Heart left ventricle (tissue), 16 donors: ENCODE measurements at places on chromosomes 6 and 20.

DNA sequence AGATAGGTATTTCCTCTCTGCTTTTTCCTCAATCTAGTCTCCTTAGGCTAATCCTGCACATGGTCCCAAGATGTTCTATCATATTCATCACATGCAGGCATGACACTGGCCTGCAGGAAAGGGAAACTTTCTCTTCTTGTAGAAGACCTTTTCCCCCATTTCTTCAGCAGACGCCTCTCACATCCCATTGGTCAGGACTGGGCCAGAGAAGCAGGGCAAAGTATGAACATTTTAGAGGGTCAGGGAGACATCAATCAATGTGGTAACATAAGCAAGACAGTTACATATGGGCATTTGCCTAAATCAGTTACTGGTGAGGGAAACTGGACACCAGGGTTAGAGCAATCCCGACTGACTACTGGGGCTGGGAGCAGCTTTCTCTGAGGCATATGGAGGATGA is 90.1 kb downstream of the CRYBG1 start:
- no peak for DNase-seq

DNA sequence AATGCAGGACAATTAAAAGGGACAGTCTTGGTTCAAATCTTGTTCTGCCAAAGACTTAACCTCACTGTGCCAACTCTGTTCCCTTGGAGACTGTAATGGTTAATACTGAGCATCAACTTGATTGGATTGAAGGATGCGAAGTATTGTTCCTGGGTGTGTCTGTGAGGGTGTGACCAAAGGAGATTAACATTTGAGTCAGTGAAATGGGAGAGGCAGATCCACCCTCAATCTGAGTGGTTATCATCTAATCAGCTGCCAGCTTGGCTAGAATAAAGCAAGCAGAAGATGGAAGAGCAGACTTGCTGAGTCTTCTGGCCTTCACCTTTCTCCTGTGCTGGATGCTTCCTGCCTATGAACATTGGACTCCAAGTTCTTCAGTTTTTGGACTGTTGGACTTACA is 474.4 kb downstream of the CD83 start:
- no peak for DNase-seq

DNA sequence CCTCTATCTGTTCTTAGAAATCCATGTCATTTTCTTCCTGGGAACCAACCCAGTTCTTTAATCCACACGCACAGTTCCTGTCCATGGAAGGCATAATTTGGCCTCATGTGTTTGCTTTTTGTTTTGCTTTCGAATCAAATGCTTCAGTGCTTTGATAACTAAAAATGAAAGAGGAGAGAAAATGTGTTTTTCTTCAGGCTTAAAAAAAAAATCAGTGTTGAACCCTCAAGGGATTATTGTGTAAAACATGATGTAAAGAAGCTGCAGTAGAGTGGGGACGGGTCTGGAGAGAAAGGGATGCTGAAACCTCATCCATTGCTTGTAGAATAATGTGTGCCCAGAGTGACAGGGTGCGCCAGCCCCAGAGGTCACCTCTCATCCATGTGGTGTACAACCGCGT is 197.5 kb upstream of the JARID2 start:
- DNase-seq = no peak

DNA sequence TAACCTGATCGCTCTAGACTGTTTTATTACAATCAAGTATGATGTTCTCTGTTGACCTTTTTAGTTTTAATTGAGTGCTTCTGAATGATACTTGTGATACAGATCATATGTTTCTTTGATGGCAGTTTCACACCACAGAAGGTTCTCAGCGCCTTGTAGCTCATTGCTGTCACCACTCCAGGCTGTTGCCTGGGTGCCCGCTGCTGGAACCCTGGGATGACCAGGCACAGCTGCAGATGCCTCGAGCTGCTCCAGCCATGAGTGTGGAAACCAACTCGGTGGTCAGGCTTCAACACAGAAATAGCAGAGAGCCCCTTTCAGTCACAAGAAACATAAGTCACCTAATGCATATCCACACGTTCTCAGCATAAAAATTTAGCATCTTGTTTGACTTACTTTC is 112.7 kb downstream of the RPP40 start:
- no peak for DNase-seq

DNA sequence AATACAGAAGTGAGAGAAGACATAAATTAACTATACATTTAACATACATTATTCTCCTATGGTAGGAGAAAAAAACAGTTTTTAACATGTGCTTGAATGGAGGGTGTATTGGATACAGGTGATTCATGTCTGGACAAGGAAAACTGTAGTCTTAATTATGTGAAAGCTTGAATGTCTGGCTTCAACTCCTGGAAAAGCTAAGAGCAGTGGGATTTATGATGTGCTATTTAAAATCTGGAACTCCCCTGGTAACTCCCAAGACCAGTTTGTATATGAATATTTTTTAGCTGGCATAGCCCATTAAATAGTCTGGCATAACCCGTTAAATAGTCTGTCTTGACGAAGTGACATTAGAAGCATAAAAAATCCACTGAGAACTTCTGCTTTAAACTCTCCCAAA is 410.0 kb upstream of the PTCHD4 start:
- no peak for DNase-seq

GRCh38 chr6:134406311-134406710 is 88.4 kb upstream of the SGK1 start:
- DNase-seq = no peak

DNA sequence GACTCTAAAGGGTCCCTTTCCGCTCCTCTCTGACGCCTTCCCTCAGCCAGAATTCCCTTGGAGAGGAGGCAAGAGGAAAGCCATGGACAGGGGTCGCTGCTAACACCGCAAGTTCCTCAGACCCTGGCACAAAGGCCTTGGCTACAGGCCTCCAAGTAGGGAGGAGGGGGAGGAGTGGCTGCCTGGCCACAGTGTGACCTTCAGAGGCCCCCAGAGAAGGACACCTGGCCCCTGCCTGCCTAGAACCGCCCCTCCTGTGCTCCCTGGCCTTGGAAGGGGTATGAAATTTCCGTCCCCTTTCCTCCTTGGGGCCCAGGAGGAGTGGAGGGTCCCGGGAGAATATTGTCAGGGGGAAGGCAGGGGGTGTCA is 2.7 kb downstream of the VEGFA start:
- DNase-seq = peak; percentile 72

DNA sequence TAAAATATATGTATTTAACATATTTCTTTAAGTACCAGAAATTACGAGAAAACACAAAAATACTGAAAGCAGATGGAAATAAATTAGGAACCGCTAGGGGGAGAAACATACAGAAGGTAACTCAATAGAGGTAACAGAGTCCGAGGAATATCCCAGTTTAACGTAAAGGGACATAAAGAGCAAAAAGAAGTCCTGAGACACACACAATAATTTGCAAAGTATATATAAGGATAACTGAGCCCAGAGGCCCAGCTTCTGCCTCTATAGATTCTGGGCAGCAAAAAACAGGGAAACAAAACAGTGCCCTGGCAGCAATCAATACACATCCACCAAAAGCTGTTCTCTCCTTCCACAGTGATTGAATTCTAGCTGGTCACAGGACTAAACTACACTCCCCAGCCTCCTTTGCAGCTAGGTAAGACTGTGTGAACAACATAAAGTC is 15.1 kb downstream of the TBC1D32 start:
- no peak for DNase-seq

- no peak for DNase-seq
Observed at GRCh38 chr6:47061309-47062300, 19.5 kb upstream of the ADGRF1 start.

- no peak for DNase-seq
Observed at GRCh38 chr6:134878136-134878535, 71.8 kb downstream of the ALDH8A1 start.

DNA sequence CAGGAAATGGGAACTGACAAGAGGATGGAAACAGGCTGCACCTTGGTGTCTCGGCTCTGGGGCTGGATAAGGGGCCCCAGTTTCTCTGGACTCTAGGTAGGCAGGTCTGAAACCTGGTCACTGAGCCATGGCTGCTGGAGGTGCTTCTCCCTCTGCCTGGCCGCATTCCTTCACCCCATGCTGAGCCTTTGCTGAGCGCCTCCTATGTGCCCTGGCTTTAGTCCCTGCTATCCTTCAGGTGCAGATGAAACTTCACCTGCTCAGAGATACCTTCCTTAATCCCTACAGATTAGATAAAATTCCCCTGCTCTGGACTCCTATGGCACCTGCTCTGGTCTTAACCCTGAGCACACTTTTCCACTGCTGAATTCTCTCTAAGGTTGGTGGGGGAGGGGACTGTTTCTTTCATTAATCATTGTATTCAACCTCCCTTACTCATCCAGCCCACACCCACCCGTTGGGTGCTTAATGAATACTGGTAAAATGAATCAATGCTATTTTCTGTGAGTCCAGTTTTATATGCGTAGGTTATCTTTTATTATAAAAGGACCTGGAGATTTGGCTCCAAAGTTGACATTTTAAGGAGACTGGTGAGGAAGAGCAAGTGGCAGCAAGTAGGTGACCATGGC is 19.3 kb downstream of the MYLK4 start:
- no peak for DNase-seq

- DNase-seq = no peak
Observed at GRCh38 chr6:33207552-33208090, 679 bp upstream of the RING1 start.

- DNase-seq = no peak
Observed at GRCh38 chr20:53935344-53936084, 134.9 kb downstream of the BCAS1 start.

DNA sequence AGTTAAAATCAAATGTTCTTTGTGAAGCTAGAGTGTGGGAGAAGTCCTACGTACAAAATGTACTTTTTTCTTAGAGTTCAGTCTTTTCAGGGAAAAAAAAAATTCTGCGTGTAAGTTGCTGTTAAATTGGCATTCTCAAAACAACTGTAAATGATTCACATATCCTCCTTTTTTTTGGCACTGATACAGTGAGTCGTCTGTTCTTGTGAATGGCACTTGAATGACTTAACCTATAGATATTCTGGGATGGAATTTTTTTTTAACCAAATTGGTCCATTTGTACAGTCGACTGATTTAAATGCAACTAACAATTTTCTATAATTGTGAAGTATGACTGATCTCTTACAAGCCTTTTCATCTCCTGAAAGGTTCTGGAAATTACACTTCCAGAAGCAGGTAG is 5.5 kb upstream of the JAG1 start:
- no peak for DNase-seq

- DNase-seq = no peak
Observed at GRCh38 chr6:15507746-15508145, 155.1 kb downstream of the DTNBP1 start.

GRCh38 chr6:158149641-158150040 is 18.4 kb downstream of the SERAC1 start:
- no peak for DNase-seq

- DNase-seq = no peak
Observed at GRCh38 chr6:138253731-138254130, 35.4 kb upstream of the PBOV1 start.

DNA sequence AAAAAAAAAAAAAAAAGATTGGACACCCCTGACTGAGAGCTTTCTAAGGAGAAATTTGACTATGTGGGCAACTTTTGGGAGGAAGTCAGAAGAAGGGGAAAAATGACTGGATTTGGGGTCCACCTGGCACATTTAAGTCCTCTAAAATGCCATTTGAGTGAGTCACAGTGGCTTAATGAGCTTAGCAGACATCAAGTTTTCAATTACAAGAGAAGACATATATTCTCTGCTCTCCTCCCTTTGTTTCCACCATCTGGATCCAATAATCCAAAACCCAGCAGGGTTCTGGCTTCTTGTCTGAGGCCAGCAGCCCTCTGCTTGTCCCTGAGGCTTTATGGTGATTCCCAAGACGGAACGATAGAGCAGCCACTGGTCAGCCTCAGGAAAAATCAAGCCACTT is 6.9 kb downstream of the PI3 start:
- DNase-seq = no peak

DNA sequence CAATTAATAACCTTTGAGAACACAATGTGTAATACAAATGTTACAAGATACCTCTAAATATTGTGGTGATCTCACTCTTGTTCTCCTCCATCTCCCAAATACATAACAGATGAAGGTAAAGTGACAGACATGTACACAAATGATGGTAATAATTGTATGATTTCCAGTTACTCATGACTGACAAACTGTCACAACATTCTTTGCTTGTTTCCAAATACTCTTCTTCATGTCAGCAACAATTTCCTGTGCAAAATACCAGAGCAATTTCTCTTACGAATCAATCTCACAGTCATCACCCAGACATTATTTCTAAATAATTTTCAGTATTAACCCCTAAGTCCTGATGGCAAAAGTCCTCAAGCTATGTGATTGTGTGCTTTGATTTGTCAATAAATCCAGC is 92.9 kb downstream of the RPS12 start:
- no peak for DNase-seq

GRCh38 chr6:47587493-47587892 is 109.9 kb downstream of the CD2AP start:
- no peak for DNase-seq

DNA sequence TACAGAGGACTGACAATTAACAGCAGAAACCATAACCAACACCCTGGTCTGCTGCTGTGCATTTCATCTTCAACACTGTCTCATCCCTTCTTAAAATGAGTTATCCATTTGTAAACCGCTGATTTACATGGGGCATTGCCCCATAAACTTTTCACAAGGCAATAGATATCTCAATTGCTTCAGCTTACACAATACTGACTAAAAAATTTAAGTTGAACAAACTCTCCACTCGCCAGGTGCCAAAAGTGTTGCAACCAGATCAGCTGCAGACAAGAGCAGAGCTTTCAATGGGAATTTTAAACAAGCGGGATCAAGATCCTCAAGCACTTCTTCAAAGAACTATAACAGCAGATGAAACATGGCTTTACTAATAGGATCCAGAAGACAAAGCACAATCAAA is 183.0 kb downstream of the TASP1 start:
- no peak for DNase-seq

DNA sequence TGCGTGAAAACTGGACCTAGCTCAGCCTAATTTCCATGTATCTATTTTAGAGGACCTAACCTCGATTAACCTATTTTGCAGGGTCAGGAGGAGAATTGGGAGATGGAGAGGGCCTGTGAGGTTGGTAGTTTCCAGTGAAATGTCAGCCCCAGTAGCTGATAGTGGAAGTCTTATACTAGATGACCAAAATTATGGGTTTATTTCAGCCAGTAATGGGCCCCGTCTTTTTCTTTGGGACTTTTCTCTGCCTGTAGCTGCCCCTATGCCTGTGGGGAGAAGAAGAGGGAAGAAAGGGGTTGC is 37.8 kb downstream of the RREB1 start:
- no peak for DNase-seq

- no peak for DNase-seq
Observed at GRCh38 chr6:37983720-37984501, 164.4 kb downstream of the ZFAND3 start.

GRCh38 chr6:33613146-33613794 is 7.9 kb upstream of the ITPR3 start:
- DNase-seq = no peak

DNA sequence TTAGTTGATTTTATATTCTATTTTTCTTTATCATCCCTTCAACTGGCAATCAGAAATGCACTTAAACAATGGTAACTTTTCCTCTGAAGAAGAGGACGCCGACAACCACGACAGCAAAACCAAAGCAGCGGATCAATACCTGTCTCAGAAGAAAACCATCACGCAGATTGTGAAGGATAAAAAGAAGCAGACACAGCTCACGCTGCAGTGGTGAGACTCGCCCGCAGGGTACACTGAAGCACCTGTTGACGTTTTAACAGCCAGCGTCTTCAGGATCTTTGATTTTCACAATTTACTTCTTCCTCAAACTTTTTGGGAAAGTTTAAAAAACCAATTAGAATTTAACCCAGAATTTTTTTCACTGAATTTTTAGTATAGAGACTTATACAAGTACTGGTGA is 701 bp downstream of the RFX6 start:
- DNase-seq = no peak
